Stimulated activated CD8-positive, alpha-beta memory T cell treated with anti-CD3 and anti-CD28 coated beads, Interleukin-15, amount 100 ng/mL, for 48 hours (primary cell): ENCODE measurements at places on chromosomes 2 and 18.

- DNase-seq, result peak; percentile 59
These were observed at the start of gene KIF3C for GRCh38 chr2:25982273-25982967. TSS of gene KIF3C (minus strand) at chr2:25982497. CDS start at chr2:25981917, 580 bp downstream.

GRCh38 chr2:142521492-142521891 is 356.0 kb upstream of the KYNU start:
- DNase-seq, result no peak

- no peak for DNase-seq
These were observed 52.4 kb downstream of the BCL2 start for GRCh38 chr18:63266888-63267790.

- no peak for DNase-seq
These were observed 249.5 kb upstream of the SPHKAP start for GRCh38 chr2:228430986-228431385.

DNA sequence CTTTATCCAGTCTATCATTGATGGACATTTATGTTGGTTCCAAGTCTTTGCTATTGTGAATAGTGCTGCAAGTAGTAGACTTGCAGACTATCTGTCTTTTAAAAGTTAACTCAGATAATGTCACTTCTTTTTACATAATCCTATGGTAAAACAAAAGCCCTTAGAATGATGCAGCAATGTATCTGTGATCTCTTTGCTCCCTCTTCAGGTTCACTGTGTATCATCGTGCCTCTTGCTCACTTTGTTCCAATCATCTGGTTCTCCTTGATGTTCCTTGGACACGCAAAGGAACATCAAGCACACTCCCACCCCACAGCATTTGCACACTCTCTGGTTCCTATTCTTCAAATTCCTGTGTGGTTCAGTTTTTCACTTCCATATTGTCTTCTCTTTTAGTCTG is 472.5 kb upstream of the ZNF804A start:
- DNase-seq, result no peak

DNA sequence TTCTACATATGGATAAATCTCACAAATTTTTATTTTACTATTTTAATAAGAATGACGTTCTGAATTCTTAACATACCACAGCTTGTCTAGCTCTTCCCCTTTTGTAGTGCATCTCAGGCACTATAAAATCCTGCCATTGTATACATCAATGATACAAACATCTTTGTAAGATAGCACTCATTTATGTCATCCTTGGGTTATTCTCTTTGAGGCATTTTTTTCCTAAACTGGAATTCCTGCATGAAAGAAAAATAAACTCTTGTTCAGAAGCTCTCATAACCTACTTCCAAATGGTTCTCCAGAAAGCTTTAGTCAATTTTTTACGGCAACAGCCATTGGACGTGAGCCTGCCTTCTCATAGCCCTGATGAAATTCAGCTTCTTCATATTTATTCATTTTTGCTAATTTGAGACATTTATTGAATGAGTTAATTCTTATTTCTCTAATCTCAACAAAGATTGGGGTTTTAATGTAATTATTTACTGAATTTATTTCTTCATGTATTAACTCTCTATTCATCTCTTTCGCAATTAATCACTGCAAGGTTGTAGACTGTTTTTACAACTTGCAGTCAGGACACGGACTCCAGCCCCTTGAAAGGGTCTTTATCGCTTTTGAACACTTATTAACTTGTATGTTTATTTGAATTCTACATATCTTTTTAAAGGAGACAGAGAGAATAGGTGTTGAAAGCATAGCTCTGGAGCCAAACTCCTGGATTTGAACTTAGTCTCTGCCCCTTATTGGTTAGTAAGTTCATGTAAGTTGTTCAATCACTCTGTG is 57.6 kb upstream of the PARD3B start:
- no peak for DNase-seq

GRCh38 chr2:74856004-74856578 is 22.2 kb downstream of the HK2 start:
- DNase-seq, result no peak

DNA sequence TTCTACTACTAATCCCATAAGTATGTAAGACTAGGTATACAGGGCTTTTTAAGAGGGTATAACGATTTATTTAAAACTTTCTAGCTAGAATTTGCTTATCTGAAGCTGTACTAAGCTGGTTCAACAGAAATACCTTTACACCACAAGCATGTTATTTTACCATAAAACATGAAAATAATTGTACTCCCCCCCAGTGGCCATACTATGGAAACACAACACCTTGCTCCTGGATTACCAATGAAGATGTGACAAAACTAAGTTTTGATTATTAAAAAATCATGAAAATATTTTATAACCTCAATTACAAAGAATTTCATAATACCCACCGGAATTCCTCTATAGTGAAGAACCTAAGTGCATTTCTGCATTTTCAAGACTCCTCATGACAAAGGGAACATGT is 27.3 kb downstream of the LPIN2 start:
- no peak for DNase-seq

- no peak for DNase-seq
These were observed 8.6 kb downstream of the OXER1 start for GRCh38 chr2:42755191-42755880.

DNA sequence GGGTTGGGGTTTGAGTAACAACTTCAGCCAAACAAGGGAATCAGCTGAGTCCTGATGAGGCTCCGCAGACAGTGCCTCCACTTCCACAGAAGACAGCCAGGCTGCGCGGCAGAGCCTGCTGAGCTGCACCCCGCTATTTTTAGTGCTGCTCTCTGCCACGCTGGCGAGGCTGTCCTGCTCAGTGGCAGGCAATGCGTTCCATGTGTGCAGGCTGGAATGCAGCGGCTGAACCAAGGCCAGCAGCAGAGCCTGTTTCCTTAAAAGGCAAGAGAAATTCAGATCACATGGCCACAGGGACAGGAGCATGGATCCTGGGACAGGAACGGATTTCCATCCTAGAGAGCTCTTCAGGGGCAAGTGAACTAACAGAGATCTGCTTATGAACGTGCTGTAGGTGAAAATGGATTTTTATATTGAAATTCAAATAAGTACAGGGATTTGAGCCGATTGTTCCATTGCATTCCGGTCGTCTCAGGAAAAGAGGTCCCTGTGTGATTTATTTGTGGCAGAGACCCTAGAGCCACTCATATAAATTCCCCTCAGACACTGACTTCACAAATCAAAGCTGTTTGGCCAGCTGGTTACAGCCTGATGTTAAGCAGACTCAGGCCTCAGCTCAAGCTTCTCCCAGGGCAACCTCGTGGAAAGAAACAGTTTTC is 98.7 kb downstream of the COL6A3 start:
- DNase-seq, result no peak

DNA sequence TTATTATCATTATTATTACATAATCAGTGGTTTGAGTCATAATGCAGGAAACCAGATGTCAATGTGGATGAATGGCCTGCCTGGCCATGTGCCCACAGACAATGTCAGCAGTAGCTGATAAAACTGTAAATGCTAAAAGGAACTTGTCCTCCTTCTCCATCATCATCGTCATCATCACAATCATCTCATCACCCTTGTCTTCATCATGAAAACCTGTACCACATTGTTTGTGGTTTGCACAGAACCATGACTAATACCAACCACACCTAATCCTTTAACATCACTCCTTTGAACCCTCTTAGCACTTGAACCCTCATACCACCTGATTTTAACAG is 96.0 kb downstream of the HNMT start:
- DNase-seq, result no peak

GRCh38 chr2:128689971-128690370 is 371.3 kb upstream of the HS6ST1 start:
- DNase-seq, result no peak

DNA sequence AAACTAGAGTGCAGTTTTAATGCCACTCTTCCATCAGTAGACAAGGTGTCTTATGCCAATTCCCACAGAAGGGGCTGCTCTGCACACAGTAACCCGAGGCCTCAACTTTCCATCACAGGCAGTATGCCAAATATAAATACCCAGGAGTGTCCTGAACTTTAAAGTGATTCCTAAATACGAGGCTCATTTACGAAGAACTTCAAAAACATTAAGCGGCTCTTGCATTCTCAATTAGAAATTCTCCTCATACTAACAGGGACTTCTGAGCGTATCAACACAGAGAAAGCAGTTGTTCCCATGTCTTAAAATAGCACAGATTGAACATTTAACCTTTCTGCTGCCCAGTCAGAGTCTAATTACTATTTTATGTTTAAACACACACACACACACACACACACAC is 638.6 kb downstream of the ERBB4 start:
- DNase-seq, result no peak

GRCh38 chr18:23658285-23658684 is 4.4 kb downstream of the ANKRD29 start:
- no peak for DNase-seq
